ENCODE measurements at places on chromosomes 5 and 9. TPM values are rescaled to one million over a fixed set of nuclear protein-coding genes. Genes with fewer than 3 reads are reported as not detected.

- DNase-seq = no peak
Measured at GRCh38 chr5:179805070-179805528, 1.6 kb downstream of the MGAT4B start.

- no peak for DNase-seq
Measured at GRCh38 chr9:83933790-83934189, 12.6 kb upstream of the KIF27 start.

- DNase-seq = no peak
Measured at GRCh38 chr5:138282920-138283742, 8.7 kb upstream of the GFRA3 start.

GRCh38 chr5:176854164-176854563 is 43.8 kb downstream of the UNC5A start:
- no peak for DNase-seq

DNA sequence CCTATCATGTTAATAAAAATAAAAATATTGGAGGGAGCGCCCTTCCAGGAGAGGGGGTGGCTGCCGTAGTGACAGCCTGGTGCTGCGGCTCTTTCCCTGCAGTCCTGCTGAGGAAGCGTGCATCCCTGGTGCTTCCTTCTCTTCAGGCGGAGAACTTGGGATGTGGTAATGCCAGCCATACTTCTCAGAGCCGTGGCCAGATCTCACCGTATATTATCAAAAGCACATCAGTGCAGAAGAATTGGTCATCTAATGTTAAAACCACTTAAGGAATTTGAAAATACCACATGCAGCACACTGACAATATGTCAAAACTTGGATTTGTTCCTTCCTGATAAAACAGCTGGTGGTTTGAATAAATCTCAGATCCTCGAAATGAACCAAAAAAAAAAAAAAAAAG is 17.7 kb downstream of the C9orf40 start:
- DNase-seq = no peak

DNA sequence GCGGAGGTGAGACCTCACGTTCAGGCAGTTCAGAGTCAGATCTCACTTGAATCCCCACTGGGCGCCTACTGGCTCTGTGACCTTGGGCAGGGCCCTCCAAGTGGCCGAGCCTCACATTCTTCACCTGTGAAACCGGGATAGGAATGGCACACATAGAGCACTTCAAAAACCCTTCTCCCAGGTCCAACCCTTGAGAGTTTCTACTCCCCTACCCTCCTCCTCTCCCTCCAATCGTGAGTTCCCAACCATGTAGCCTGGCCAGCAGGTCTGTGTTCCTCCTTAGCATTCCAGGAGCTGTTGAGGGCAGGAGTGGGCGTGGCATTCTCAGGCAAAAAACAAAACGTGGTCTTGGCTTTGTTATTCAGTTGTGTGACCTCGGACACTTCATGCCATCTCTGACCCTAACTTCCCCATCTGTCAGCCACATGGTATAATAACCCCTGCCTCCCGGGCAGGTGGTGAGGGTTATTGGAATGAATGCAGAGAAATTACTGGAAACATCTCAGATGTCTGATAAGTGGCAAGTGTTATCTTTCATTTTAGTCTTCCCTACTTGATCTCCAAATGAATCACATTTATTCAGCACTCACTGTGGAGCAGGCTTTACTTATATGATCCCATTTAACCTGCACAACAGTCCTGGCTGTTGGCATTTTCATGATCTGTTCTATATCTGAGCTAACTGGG is 112.8 kb upstream of the BOD1 start:
- no peak for DNase-seq

- no peak for DNase-seq
Measured at GRCh38 chr9:125508249-125508648, 198.8 kb downstream of the MAPKAP1 start.

- peak; percentile 2 for DNase-seq
Measured at GRCh38 chr5:77518304-77518703, 26.2 kb upstream of the WDR41 start.

GRCh38 chr5:133895979-133896845 is 72.2 kb downstream of the C5orf15 start:
- no peak for DNase-seq

DNA sequence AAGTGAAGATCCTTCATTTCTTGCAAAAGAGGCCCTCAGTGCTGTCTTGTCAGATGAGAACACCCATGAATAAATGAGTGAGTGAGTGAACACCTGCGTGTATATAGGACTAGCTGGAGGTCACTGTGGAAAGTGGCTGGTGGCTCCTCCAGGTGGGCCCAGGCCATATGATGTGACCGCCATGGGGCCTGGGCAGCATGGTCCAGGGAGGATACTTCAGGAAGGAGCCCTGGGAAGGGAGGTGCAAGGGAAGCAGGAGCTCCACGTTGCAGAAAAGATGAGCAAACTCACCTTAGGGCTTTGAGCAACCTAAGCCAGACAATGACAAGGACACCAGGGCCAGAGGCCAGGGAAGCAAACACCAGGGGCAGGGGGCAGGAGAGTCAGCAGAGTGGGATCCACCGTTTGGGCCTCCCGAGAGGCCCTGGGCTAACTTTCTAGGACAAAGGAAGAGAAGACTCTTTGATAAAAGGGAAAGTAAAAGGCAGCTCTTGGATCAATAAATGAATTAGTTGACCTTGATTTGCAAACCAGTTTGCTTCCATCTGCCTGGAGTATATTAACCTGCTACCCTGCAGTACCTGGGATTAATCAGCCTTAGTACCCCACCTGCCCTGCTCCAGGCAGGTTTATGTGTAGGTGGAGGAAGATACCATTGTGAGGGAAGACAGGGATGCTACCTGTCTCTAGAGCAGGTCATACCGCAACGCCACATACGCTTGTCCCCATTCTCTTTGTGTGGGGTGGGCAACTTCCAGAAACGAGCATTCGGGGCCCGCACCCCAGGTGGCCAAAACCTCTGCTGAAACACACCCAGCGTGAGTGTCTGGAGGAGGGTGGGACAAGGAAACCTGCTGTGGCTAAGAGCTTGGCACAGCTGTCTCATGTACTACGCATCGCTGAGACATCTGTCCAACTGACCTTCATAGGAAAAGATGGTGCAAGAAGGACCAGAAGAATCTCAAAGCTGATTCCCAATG is 51.4 kb upstream of the OLFM1 start:
- DNase-seq = no peak

DNA sequence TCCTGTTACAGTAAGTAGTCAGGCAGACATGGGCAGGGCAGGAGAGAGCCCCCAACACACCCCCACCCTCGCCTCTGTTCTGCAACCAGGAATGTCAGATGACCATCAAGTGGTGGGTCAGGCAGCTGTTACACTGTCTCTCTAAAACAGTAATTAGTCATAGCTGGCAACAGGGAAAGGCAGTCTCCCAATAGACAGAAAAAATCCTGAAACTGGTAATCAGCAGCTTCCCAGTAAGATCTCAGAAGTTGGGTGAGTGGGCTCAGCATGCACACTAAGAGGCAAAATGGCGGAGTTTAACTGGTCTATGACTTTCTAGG is 90.2 kb downstream of the C5orf15 start:
- no peak for DNase-seq

- no peak for DNase-seq
Measured at GRCh38 chr9:130327070-130327780, 61.7 kb downstream of the HMCN2 start.

DNA sequence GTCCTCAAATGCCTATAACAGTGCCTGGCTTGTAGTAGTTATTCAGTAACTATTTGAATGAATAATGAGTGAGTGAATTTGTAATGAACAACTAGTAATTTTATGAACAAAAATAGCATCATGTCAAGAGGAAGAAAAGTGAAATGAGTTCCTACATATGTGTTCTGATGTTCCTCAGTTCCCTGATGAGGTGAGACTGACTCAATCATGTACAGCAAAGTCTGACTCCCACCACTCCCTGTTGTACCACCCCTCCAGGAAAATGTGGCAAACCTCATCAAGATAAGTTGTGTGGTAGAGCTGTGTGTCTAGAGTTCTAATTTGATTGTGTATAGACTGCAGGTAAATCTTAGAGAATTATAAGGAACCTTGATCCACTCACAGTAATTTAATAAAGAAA is 201.6 kb downstream of the GOLPH3 start:
- DNase-seq = no peak

DNA sequence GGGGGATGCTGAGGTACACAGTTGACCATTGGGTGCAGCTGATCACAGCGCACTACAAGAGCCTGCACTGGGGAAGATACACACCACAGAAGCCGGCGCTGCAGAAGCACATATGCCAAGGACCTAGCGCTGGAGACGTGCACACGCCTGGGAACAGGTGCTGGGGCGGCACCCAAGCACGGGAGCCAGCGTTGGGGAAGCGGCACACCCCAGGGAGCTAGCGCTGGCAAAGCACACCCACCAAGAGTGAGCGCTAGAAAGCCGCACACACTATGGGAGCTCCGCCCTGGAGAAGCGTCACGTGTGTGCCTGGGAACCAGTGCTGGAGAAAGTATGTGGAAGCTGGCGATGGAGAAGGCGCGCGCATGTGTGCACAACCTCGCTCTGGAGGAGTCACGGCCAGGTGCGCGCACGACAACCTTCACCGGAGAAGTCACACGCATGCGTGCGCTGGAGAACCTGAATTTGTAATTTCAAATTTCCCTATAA is 4.5 kb downstream of the FANCC start:
- peak; percentile 59 for DNase-seq

PCDHGA12 gene
- polyA plus RNA-seq = 1.5 TPM

PCDHB13 gene
- polyA plus RNA-seq = 5.9 TPM

FAM153A gene
- 0.25 TPM for polyA plus RNA-seq

IRX1 gene
- 42.4 TPM for polyA plus RNA-seq

SLC36A2 gene
- 8.8 TPM for polyA plus RNA-seq

LCN1 gene
- 0.22 TPM for polyA plus RNA-seq

CARD9 gene
- 2.7 TPM for polyA plus RNA-seq

Measured in left renal cortex interstitium (tissue), 4 donors.